ENCODE measurements at places on chromosomes 3 and 15. TPM values are rescaled to one million over a fixed set of nuclear protein-coding genes. Genes with fewer than 3 reads are reported as not detected.
A peak's percentile ranks its signal among the peaks of the same experiment; 100 is the strongest.

DNA sequence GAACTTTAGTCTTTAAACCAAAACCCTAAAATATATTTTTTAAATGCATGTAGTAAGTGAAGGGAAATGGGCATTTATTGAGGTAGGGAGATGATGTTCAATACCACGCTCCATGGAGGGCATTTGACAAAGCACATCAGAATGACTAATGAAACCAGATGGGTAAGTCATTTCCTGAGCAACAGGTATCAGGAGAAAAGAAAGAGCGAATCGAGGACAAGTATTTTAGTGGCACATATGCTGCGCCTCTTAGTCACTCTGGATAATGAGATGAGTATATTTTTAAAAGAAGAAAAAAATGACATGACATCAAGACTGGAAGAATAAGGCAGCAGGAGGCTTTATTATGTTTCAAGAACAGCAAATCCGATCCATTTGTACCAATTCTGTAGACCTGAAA, 129.0 kb upstream of the ARHGEF3 start:
- DNase-seq: no peak

GRCh38 chr3:35919160-35919559, 279.8 kb downstream of the ARPP21 start:
- no peak for DNase-seq

GRCh38 chr3:45592830-45593707, 1.5 kb upstream of the LIMD1 start:
- peak; percentile 94 for DNase-seq

GRCh38 chr3:51340013-51340829, 44.9 kb upstream of the MANF start:
- peak; percentile 8 for DNase-seq

- no peak for DNase-seq
Measured at GRCh38 chr15:51935466-51936104, 36.0 kb downstream of the LEO1 start.

DNA sequence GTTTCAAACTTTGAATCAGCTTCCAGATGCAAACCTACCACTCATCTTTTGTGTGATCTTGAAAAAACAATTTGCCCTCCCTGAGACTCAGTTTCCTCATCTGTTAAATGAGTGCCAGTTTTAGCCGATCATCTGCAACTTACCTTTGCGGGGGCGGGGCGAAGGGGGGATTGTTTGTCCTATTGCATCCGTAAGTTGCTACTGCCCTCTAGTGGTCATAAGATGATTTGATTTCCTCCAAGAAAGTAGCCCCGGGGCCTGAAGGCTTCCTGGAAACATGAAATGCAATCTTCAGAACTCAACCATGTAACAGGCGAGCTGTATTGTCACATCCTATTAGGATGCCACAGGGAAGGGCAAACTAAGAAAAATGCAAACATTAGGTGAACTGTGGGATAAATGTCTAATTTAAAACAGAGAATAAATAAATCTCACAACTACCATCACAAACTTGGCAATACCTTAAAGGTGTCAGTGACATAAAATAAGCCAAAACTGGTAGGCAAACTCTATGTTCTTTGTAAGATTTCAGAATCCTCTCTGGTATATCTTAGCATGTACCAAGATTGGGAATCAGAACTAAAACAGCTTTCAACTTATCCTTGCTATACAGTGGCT, 63.5 kb upstream of the CLDN18 start:
- peak; percentile 56 for DNase-seq

- peak; percentile 4 for DNase-seq
Measured at GRCh38 chr3:19901918-19902317, 32.1 kb downstream of the EFHB start.

DNA sequence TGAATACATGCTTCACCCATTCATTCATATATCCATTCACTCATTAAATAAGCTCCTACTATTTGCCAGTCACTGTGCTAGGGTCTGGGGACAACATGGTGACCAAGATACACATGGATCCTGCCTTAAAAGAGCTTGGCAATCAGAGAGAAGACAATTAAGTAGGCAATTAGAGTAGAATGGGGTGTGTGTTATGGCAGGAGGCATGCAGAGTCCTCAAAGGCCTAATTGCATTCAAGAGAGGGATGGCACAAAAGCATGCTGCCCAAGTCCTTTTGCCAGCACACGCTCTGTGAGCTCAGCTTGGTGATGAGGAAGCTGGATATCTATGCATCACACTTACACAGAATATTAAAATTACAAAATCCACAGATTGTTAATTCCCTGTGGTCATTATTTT, 2.8 kb upstream of the PRICKLE2 start:
- no peak for DNase-seq

GRCh38 chr3:67898916-67899315, 244.5 kb upstream of the SUCLG2 start:
- DNase-seq: no peak

DNA sequence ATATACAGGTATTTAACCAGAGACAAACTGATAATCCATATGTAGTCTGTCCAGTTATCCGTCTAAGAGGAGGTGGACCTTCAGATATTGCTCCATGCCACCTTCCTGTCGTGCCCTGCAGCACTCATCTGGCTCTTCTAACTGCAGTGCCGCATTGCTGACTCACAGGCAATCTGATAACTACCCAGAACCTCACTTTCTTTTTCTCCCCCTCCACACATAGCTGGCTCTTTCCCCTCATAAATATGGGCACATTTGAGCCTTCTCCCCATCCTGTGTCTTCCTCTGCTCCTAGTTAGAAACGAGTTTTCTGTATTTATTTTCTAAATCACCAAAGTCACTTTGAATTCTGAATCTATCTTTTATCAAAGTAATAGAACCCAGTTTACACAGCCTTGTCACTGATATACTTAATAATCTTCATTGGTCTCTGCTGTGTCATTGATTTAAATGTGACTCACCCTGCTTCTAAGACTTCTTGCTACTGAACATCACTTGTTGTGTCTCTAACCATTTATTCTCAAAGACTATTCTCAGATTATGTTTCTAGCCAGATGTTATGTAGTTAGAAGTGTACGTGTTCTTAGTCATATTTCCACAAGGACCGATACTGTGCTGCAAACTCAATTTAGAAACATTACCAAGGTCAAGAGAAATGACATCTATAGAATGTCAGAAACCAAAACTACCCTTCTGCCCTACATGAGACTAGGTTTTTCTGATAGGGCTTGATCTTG, 17.4 kb upstream of the KCNMB2 start:
- no peak for DNase-seq

DNA sequence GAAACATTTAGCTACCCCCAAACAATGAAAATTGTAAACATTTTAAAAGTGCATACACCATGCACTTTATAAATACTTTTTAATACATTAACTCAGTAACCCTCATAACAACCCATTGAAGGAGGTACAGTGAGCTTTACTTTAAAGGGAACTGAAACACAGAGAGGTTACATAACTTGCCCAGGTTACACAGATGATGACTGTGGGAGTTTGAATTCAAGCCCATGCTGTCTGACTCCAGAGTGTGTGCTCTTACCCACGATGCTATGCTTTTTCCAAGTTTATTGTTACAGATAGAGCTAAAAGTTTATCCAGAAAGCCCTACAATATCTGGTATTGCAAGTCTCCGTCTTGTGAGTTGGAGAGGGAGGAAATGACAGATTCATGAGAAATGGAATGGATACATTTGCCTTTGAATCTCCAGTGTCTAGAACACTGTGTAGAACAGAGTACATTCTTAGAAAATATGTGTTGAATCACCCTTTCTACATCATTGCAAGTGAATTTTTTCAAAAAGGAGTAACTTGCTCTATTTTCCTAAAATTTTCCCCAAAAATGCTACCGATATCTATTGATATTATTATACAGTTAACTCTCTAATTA, 428.3 kb downstream of the NAALADL2 start:
- no peak for DNase-seq

DNA sequence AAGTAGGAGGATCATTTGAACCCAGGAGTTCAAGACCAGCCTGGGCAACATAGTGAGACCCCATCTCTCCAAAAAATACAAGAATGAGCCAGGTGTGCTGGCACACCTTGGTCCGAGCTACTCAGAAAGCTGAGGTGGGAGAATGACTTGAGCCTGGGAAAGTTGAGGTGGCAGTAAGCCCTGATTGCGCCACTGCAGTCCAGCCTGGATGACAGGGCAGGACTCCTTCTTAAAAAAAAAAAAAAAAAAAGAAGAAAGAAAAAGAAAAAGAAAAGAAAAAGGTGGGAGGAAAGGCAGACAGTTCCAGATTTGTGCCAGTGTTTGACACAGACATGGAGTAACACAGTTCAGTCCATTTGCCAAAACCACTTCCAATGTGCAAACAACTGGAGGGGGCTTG, 75.7 kb downstream of the ATP10A start:
- no peak for DNase-seq

GRCh38 chr3:83802801-83803200, 1156.0 kb upstream of the CADM2 start:
- DNase-seq: peak; percentile 89

GRCh38 chr3:79339846-79340245, 428.0 kb downstream of the ROBO1 start:
- no peak for DNase-seq

DNA sequence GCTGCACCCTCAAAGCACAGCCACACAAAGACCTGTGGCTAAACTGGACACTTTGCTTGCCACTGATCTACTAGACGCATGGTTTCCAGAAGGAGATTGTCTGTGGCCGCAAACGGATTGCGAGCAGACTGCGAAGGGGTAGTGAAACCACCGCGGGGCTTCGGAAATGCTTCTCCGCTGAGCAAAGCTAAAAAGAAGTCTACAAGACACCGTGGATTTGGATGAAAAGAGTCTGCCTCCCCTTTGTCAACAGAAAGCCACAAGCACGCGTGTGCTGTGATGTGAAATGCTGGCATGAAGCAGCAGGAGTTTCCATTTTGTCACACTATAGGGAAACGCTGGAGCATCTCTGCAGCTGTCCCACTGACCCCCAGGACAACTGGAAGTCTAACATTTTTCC, 63.0 kb downstream of the TMEM44 start:
- DNase-seq: no peak

- DNase-seq: no peak
Measured at GRCh38 chr15:79898369-79898768, 1.6 kb upstream of the MTHFS start.

DNA sequence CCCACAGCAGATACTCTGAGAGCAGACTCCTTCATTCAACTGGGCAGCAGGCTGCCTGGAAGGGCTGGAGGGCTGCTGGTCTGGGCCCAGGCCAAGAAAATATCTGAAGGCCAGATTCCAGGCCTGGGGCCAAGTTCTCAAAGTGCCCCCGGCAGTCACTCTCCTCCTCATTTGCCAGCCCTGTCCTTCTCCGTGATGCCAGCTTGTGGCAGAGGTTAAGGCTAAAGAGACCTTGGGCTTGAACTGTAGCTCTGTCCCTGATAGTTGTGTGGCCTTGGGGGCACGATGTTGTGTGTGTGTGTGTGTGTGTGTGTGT, 39.0 kb downstream of the FAM3D start:
- DNase-seq: peak; percentile 62

DNA sequence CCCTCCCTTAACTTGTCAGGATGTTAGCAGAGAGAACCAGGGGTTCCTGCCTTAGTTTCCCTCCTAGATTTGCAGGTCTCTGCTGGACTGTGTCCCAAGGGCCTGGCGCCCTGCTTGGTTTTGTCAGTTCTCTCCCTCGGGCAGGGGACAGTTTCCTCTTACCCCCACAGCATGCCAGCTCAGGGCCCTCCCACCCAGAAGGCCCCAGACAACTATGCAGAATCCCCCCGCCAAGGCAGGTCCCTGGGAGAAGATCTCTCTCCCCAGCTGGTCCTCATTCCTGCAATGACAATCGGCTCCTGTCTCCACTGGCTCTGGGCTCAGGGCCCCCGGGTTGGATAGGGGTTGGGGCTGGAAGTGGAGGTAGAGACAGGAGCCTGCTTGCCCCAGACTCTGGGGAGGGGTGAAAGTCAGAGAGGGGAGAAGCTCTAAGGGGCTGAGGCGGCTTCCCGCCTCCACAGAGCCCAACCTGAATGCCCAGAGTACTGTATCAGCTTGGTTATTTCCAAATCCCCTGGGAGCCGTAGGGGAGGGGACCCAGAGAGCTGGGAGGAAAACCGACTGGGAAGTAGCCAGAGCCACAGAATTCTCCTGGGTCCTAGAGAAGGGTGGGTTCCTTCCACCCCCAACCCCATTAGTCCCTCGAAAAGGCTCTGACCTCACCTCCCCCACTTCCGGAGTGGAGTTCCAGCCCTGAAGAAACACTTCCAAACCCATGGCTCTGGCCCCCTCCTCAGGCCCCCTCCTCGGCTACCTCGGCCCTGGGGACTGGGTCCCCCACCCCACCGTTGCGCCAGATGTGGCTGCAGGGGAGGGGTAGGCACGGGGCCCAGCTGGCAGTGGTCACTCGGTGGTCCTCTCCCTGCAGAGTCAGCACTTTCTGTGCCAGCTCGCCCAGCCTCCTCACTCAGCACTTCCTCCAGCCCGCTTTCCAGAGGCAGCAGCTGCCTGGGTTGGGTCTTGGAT, 3.8 kb upstream of the LOXL1 start:
- peak; percentile 94 for DNase-seq

DNA sequence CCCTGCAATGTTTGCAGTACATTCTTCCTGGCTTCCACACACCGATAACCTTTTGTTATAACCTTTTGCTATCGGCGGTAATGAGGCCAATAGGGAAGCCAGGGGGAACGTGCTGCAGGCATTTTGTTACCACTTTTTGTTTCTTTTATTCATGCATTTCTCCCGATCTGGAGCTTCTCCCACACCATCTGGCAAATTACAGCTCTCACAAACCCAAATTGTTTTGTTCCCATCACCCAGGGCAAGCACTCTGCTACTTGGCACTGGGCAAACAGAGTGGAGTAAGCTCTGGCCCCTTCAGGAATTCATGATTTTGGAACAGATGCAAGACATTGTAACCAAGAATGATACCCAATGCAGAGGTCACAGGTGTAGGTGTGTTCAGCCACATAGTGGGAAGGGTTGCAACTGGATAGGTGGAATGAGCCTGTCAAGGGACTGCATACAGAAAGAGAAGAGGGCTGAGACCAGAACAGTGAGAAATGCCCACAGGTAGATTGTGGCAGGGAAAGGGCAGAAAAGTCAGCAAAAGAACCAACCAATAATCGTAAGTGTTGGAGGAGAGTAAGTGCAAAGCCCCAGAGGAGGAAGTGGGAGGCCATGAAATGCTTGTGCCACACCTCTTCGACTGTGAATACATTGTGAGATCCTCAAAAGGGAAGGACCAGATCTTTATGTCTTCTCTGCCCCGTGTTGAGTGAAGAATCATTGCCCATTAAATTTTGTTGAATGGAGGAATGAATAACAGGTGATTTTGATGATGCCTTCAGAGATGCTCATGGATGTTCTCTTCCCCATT, 45.8 kb downstream of the PARP15 start:
- no peak for DNase-seq

POPDC2 gene
- 1.9 TPM for total RNA-seq

GPR171 gene
- total RNA-seq: 1.5 TPM

SLC9C1 gene
- 0.12 TPM for total RNA-seq

FRMD5 gene
- 0.83 TPM for total RNA-seq

TICRR gene
- total RNA-seq: 1.7 TPM

SMCO1 gene
- not detected for total RNA-seq

KBTBD12 gene
- 3.1 TPM for total RNA-seq

GOLGA6L7 gene
- not detected for total RNA-seq

STAC gene
- 3.1 TPM for total RNA-seq

ACKR4 gene
- total RNA-seq: 2.0 TPM

AKAP13 gene
- 392 TPM for total RNA-seq

PIK3R4 gene
- 43.0 TPM for total RNA-seq

MASP1 gene
- total RNA-seq: 0.71 TPM

Data from lung (tissue), 17 donors.